RWPE2 (cell line): ENCODE measurements at places on chromosomes 16 and 17.
A peak's percentile ranks its signal among the peaks of the same experiment; 100 is the strongest.

DNA sequence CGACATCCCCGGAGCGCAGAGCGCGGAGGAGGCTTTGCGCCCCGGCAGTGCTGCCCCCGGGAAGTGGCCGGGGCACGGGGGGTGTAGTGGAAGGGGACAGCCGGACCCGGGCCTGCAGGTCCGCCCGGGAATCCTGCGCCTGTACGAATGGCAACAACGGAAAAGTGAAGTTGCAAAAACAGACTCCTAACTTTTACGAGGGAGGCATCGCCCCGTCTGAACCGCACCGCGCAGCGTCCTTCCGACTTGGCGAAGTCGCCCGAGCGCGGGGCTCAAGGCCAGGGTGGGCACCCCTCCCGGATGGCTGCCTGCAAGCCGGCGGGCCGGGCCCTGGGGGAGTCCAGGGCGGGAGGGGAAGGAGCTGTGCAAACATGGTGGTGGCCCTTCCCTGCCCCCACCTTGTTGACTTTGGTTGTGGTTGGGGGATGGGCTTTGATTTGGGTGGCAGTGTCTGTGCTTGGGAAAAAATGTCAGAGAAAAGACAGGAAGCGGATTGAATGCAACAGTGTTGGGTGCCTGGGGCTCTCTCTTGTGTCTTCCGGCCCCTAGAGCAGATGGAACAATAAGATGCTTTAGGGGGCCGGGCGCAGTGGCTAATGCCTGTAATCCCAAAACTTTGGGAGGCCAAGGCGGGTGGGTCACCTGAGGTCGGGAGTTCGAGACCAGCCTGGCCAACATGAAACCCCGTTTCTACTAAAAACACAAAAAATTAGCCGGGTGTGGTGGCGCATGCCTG is 675 bp downstream of the RNF213 start:
- no peak for DNase-seq

- DNase-seq: no peak
These were observed 51.6 kb downstream of the ACTG1 start for GRCh38 chr17:81460856-81461460.

- DNase-seq: peak; percentile 30
These were observed 2.1 kb upstream of the ADGRG5 start for GRCh38 chr16:57540387-57540786.

DNA sequence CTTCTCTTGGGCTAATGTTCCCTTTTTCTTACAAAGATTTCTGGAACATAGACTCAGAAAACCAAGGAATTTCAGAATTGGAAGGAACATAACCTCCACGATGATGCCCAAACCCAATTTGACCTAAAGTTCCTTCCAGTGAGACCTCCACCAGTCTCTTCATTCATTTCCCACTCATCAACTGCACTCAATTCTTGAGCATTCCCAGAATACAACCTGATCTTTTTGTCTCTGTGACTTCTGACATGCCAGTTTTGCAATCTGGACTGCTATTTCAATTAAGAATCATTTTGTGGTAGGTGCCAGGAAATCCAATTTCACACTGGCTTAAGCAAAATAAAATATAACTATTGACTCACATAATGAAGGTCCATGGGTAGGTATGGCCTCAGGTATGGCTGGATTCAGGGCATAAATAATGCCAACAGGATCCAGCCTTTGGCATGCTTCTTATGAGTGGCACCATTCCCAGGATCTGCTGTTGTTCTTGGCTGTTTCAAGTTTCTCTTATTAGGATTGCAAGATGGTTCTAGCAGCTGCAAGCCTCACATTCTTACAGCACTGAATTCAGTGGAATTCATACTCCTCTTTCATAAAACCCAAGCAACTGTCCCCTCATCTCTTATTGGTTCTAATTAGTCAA is 184.3 kb downstream of the HS3ST4 start:
- DNase-seq: no peak

- DNase-seq: no peak
These were observed 1.0 kb upstream of the LITAF start for GRCh38 chr16:11587643-11588247.

- DNase-seq: no peak
These were observed 2.6 kb downstream of the FZD2 start for GRCh38 chr17:44559634-44560554.

DNA sequence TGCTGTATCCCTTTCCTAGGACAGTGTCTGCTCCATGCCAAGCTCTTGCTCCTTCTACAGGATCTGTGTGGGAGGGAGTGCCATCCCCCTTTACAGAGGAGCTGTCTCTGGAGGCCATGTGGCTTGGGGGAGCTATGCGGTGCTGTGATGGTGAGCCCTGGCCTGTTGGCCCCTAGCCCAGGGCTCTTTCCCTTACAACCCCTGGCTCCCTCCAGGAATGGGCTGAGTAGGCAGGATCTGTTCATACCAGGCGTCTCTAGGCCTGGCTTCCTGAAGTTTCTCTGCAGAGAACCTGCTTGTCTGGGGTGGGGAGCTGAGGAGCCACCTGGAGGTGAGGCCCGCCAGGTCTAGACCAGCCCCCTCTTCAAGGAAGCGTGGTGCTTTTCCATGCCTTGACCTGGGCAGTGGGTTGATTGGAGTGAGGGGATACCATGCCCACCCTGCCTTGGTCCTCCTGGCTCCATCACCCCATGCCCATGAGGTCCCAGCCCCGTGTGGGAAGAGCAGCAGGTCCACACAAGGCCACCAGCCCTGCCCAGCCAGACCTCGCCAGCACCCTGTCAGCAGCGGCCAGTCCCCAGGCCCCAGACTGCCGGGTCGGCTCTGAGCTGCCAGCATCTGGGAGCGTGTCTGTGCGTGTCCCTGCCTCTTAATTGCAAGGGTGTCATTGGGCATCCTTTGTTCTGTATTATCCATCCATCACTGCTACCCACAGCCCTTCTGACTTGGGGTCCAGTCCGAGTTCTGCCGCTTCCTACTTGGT is 14.7 kb downstream of the LLGL2 start:
- no peak for DNase-seq

DNA sequence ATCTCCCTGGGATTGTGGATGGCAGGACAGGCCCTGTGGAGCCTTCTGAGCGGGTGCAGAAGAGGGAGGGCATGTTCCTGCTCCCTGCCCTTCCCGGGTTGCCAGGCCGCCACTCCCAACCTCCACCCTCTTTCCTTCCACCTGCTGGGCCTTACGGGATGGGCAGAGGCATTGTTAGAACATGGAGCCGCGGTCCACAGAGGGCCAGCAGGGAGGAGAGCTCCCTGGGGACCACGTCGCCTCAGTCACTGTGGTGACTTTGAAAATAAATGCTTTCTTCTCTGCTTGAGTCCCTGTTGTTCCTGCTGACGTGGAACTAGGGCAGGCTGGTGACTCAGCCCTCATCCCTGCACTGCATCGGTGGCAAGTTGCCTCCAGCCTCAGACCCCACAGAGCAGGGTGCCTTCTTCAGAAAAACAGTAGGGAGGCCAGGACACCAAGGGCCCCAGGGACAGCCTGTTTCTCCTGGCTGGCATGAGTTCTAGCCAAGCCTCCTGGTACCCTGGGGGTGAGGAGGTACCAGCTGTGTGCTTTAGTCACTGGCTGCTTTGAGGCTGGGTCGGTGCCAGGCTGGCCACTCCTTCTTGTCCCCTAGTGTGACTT is 224.9 kb downstream of the SEC14L1 start:
- DNase-seq: no peak

GRCh38 chr16:89925596-89926079 is 2.5 kb downstream of the TUBB3 start:
- no peak for DNase-seq

DNA sequence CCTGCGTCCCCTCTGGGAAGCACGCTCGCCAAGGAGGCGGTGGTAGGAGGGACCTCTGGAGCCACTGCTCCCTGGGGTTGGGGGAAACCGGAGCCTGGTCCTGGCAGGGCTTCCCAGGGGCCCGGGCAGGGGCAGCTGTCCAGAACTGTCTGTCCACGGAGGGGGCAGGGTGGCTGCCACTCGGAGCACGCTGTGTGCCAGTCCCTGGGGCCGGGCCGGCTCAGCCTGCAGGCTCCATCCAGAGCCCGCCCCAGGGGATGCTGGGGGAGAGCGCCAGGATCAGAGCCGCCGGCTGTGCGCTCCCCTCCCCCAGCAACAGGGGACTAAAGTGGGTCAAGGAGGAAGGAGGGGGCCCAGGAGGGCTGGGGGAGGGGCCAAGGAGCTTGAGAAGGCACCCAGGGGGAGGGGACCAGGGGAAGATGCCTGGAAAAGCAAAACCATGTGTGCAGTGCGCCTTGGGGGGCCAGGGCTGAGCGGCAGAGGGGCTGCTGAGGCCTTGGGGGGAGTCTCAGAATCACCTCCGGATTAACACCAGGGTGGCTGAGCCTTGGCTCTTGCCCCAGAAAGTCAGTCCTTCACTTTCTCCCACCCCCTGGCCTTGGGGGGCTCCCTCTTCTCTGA is 21.3 kb downstream of the ZNF423 start:
- DNase-seq: no peak

DNA sequence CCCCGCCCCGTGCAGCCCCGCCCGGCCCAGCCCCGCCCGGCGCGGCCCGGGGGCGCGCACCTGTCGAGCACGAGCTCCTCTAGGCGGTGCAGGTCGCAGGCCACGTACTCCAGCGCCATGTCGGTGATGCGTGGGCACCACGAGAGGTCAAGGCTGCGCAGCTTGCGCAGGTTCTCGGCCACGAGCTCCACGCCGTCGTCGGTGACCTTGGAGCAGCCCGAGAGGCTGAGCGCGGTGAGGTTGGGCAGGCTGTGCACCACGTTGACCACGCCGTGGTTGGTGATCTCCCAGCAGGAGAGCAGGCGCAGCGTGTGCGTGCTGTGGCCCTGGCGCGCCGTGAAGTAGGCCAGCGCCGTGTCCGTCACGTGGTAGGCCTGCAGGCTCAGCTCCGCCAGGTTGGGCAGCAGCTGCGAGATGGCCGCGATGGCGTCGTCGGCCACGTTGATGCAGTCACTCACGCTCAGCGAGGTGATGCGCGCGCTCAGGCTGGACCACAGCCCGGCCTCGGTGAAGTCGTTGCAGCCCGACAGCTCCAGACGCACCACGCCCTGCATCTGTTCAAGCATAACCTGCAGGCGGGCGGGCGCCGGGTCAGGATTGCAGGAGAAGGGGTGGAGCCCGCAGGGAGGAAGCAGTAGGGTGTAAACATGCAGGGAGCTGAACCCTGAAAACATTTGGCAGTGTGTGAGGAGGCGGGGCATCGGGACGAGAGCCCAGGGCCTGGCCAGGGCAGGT is 5.3 kb upstream of the WDR24 start:
- peak; percentile 95 for DNase-seq

DNA sequence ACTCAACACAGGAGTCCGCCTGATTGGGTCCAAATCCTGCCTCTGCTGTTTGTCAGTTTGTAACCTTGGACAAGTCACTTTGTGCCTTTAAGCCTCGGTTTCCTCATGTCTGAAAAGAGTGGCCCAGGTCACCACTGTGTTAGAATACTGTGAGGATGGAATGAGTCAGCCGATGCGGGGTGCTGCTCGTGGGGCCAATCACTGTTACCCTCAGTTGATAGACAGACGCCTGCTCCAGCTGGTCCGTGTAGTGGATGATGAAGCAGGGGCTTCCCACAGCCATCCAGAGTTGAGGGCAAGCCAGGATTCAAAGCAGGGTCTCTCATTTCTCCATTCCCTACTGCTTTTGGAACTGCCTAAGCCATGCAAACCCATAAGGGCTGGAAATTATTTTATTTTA is 5.8 kb downstream of the FBXL19 start:
- no peak for DNase-seq

DNA sequence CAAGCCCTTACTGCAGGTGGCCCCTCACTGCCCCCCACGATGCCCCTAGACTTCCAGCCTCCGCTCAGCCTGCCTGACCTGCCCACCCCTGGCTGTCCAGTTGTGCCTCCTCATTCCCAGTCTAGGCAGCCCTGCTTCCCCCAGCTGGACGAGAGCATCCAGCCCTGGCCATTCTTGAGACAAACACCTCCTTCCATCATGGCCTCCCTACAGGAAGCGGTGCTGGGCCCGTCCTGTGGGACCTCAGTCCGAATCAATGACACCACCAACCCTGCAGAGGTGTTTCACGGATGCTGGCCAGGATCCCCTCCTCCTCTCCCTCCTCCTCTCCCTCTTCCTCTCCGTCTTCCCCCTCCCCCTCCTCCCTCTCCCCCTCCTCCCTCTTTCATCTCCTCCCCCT is 28.3 kb downstream of the CCDC40 start:
- DNase-seq: no peak

GRCh38 chr17:13346081-13346533 is 255.6 kb downstream of the HS3ST3A1 start:
- no peak for DNase-seq

- no peak for DNase-seq
These were observed 271.5 kb downstream of the SOX9 start for GRCh38 chr17:72392056-72393010.

DNA sequence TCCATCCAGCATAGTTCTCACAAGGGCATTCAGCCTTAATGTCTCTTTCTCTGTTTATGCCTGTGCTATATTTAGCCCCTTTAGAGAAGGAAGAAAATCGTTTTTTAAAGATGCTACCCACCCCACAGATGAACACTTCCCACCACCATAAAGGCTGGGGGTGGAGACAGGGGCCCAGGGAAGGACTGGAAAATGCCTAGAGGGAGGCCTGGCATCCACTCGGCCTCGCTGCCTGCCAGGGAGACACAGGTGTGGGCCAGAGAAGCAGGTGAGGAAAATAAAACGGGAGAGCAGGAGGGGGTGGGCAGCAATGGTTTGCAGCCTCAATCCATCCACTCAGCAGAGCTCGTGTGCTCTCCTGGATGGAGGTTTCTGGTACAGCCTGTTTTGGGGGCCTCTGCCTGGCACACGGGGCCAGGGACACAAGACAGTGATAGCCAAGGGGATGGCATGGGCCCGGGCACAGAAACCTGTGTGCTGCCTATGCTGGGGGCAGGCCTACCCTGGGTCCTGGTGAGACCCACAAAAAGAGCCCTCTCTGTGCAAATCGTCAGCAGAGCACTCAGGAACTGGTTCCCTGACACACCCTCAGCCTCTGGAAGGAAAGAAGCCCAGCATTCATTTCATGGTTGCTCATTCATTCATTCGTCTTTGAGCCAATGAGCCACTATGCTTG is 121.4 kb downstream of the C16orf78 start:
- DNase-seq: peak; percentile 31

DNA sequence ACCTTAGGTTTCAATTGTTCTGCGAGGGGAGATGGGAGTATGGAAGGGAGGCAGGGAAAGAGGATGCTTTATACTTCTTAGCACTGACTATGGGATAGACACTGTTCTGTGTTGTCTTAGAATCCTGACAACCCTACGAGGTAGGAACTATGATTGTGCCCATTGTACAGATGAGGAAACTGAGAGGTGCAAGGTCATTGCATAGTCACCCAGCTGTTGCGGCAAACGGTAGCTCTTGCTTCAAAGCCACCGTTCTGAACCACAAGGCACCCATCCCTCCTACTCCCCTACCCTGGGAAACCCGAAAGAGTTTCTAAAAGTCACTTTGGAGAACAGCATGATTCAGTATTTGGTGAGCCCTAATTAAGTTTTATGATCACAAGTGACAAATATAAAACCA is 7.5 kb downstream of the CCDC40 start:
- DNase-seq: no peak

- DNase-seq: no peak
These were observed 61.1 kb downstream of the B9D1 start for GRCh38 chr17:19301274-19301951.
